ENCODE measurements at places on chromosomes 13 and 19.

GRCh38 chr13:98781045-98781444, 28.6 kb upstream of the SLC15A1 start:
- no peak for DNase-seq

GRCh38 chr19:58451358-58452101, at the start of gene ZNF324B:
TSS of gene ZNF324B (plus strand) at chr19:58451622. CDS start at chr19:58453702, 2,080 bp downstream.
- DNase-seq, result peak; percentile 94

DNA sequence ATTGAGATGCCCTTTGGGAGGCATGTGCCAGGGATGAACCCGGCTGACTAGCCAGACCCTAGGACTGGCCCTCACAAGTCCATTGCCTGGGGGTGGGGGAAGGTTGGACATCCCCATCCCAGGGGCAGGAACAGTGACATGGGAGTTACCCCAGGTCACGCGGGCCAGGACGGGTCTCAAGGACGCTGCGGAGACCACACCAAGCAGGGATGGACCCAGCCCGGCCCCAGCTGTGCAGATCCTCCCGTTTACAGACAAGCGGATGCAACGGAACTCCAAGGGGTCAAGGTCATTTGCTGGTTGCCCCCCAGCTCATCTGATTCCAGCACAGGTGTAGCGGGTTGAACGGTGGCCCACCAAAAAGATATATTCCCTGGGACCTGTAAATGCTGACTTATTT, 20.0 kb downstream of the F2RL3 start:
- DNase-seq, result no peak

DNA sequence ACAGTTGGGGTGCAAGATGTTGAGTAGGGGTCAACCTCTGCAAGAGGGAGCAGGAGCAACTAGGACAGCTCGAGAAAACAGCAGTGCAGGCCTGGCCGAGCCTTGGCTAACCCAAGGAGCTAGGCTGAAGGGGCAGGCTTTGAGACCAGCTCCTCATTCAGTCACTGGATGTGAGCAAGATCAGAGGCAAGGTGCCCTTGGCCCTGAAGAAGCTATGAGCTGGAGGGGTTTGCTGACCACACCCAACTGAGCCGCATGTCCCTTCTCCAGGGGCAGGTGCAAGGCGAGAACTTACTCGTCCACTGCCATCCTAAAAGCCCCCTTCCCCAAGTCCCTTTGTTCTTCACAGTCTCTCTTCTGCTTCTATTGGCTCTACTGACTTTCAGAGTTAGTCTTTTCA, 126.1 kb upstream of the UBL3 start:
- DNase-seq, result no peak

DNA sequence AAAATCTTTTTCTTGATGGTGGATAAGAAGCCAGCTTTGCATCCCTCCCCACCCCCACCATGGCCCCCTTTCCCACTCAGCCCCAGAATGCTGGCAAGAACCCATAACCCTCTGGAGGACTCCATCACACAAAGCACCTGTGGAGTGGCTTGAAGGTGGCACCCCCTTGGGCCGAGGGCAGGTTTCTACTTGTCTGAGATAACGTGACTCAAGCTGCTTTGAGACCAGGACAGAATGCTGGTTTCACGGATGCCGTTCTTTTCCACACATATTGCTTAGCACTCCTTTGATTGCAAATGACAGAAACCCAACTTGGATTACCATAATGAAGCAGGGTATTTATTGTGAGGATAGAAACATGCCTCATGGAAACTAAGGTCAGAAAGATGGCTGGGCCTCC, 82.2 kb downstream of the LACC1 start:
- DNase-seq, result no peak

- no peak for DNase-seq
These were observed 351.4 kb downstream of the KCNRG start for GRCh38 chr13:50366488-50367174.

- no peak for DNase-seq
These were observed 172.5 kb downstream of the FLT1 start for GRCh38 chr13:28322256-28322905.

GRCh38 chr19:10219678-10220077, 11.5 kb downstream of the S1PR2 start:
- DNase-seq, result no peak

DNA sequence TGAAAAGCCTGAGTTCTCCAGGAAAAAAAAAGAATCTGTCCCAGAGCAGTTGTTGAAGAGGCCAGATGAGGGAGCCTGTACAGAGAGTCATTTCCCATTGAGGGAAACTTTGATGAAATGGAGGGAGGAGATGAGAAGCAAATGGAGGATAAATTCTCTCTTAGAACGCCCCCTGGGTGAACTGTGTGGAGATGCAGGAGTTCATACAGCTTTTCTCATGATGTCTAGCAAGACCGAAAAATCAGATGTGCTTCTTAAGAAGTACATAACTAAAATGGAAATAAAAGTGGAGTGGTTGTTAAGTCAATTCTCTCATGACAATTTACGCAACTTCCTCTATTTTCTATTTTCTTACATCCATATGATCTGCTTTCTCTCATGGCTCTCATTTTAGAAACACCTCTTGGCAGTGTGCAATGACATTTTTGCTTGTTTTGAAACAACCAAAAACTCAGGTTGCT, 1263.1 kb downstream of the PCDH9 start:
- no peak for DNase-seq

DNA sequence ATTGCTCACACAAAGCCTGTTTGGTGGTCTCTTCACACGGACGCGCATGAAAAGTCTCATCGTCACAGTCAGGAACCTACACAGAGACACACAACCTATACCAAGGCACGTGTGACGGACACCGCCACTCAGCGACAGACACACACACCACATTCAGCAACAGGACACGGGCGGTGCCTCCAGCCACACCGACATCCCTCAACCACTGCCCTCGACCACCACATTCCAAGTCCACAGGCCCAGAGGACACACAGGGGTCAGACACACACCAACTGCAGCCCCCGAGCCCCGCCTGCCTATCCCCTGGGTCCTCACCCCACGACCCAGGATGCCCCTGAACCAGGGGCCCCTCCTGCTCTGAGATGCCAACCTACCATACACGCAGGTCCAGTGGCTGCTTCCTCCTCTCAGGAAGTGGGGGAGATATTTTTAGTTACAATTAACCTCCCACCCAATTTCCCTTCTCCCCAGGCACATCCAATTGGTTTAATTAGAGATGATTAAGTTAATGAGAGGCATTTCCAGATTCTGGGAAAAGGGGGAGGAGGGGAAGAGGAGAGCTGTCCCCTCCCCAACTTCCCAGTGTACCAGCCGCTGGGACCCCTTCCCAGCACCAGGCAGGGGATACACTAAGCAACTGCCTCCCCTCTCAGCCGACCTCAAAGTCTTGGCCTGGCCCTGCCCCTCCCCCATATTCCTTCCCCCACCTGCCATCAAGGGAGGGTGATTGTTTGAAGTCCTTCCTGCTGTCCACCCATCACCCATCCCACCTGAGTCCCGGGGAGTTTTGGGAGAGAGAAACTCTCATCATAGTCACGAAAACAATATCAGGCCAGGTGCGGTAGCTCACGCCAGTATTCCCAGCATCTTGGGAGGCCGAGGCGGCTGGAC, 20.4 kb downstream of the MEIS3 start:
- DNase-seq, result no peak

DNA sequence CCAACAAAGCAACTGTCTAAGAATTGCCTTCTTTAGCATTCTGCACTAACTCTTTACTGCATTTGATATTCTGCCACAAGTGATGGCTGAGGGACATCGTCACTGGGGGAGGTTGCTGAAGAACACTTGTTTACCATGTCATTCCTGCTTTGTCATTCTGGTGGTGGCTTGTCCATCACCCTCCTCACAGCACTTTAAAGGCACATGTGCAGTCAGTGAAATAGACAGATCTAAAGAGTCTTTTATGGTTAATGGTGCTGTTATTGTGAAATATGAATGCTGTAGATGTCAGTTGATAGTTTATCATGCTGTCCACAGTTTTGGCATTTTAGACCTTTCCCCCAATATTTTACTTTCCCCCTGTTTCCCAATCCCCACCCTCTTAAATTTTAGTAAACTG, 120.9 kb upstream of the TSC22D1 start:
- no peak for DNase-seq

DNA sequence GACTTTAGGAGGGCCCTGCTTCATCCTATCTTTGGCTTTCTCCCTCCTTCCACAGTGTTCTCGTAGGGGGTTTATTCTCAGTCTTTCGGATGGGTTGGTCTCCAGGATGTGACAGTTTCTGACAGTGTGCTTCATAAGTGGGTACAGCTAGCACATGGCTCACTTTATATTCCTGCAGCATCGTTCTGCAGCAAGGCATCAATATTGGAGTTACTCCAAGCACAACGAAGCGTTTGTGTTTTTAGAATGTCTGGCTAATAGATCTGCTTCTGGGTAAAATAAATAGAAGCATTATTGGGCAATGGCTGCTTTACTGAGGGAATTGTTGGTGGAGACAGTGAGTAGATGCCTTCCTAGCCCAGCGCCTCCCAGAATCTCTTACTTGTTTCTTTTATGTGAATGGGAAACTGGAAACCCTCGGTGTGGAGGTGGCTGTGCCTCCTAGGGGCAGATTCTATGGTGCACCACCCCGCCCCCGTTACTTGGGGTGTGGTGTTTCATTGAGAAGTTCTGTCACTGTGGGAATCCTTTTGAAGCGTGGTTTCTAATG, 2.0 kb downstream of the FARP1 start:
- peak; percentile 16 for DNase-seq

DNA sequence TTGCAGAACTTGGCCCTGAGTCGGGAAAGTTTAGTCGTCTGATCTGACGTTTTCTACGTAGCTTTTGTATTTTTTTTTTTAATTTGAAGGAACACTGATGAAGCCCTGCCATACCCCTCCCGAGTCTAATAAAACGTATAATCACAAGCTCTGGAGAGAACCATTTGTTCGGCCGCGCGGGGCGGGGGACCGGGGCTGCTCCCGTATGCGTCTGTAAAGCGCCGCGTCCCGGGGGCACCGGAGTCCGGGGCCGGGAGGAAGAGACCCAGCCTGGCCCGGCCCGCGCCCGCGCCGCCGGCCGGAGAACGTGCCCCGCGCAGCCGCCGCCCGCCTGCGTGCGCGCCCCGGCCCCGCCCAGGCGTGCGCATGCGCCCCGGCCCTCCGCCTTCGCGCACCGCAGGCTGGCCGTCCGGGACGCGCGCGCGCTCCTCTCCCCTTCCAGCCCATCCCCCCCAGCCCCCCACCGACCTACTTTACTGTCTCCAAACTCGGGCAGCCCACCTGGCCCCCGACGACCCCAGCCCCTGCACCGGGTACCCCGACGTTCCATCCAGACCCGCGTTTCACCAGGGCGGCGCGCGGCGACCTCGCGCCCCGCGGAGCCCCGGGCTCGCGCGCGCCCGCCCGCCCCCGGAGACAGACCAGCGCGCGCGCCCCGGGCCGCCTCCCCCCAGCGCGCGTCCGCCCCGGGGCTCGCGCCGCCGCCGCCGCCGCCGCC, 785 bp upstream of the USF2 start:
- no peak for DNase-seq

GRCh38 chr13:40469581-40470310, 196.7 kb downstream of the FOXO1 start:
- DNase-seq, result no peak

All from NCI-H1694 (cell line).